Naive thymus-derived CD8-positive, alpha-beta T cell (primary cell): ENCODE measurements at places on chromosomes 3 and 15.
A peak's percentile ranks its signal among the peaks of the same experiment; 100 is the strongest.

DNA sequence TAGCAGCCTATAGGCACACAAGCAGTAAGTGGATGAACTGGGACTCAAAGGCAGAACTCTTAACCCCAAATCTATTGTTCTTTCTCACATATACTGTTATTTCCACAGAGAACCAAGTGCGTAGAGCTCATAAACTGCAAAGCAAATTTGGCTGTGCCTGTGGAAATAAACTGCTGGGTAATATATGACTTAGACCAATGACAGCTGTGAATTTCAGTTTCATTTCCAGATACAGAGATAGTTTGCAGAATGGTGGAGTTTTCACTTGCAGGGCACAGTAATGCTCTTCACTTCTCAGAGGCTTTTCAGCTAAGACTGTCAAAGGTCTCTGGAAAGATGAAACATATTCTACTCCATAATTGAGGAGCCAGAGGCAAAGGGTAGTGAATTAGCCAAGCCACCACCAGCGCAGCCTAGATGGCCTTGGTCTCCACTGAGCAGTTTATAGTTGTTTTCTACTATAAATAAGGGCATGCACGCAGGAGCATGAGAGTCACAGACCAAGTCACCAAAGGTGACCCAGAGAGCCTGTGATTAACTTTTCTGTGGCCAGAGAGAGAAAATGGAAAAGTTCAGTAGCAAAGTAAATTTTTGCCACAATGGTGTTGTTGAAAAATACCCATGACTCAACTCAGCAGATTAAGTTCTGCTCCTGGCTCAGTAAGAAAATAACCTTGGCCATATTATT lies 180.7 kb upstream of the GRM7 start:
- no peak for DNase-seq

- peak; percentile 23 for DNase-seq
Observed at GRCh38 chr15:75921732-75922703, 18.3 kb downstream of the FBXO22 start.

DNA sequence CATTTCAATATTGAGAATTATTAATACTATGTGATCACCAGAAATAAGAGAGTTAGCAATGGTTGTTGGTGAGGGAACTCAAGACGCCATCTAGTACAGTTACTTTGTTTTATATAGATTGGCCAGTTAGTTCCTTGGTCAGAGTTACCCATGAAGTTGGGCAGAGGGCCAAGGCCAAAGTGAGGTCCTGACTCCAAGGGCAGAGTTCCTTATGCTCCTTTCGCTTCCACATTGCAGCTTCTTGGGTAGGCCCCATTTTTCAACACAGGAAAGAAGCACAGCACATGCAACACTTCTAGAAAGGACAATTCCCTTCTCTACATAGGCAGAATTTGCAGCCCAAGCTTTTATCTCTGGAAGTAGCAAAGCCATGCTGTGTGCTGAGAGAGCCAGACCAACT lies 178.6 kb downstream of the KCNAB1 start:
- no peak for DNase-seq

DNA sequence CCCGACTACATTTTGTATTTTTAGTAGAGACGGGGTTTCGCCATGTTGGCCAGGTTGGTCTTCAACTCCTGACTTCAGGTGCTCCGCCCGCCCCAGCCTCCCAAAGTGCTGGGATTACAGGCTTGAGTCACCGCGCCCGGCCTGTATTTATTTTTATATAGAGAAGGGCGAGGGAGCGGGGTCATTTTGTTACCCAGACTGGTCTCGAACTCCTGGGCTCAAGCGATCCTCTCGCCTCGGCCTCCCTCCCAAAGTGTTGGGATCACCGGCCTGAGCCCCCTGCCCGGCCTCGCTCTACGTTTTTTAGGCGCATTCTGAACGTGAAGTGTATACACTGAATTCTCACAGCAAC lies 514 bp upstream of the PPP4R2 start:
- DNase-seq, result peak; percentile 18

DNA sequence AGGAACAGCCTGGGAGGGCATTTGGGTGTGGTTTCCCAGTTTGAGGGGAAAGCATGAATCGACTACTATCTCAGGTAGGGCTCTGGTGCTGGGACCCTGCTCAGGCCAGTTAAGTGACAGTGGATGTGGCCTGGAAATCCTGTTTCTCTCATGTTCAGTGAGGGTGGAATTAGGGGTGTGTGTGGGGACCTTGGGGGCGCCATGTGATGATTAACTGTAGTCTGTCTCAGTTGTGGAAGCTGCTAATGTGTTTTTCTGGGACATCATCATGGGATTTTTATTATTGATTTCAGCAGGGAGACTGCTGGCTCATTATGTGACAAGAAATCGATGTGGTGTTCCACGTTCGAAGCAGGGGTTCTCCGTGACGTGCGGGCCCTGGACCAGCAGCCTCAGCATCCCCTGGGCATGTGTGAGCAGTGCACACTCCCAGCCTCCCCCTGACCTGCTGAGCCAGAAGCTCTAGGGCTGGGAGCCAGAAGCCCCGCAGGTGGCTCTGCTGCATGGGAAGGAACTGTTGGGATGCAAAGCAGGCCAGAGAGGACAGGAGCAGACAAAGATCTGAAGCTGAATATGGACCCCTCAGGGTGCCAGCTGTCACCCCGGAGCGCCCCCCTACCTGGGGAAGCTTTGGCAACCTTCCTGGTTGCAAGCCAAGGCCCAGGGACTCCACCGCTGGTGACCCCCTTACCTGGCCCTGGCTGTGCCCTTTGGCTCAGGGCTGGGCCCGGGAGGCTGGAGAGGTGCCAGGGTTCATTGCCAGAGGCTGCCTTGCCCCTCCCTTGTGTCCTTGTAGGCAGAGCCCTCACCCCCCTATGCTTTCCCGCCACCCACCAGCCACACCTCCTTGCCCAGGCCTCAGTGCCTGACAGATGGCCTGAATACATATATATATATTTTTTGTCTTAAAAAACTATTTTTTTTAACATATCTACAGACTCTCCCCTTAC lies 149.8 kb downstream of the APBA2 start:
- no peak for DNase-seq

DNA sequence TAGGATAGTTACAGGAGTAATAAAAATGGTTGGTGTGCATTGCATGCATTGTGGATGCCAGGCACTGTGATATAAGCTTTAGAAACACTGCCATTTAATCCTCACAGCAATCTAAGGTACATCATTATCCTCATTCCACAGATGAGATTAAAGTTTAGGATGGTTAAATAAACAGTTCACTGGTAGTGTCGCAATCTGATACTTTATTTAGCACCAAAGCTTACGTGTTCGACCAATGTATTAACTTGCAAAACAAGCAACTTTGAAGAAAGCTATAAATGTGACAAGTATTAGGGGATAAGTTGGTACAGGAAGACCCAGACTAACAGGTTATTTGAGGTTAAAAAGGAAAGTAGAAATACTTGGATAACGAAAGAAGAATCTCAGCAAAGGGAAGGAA lies 150.5 kb upstream of the ZNF385D start:
- no peak for DNase-seq

- DNase-seq, result no peak
Observed at GRCh38 chr3:97138914-97139541, 324.6 kb downstream of the EPHA6 start.

GRCh38 chr3:108051005-108051404 lies 39.8 kb downstream of the CD47 start:
- no peak for DNase-seq

DNA sequence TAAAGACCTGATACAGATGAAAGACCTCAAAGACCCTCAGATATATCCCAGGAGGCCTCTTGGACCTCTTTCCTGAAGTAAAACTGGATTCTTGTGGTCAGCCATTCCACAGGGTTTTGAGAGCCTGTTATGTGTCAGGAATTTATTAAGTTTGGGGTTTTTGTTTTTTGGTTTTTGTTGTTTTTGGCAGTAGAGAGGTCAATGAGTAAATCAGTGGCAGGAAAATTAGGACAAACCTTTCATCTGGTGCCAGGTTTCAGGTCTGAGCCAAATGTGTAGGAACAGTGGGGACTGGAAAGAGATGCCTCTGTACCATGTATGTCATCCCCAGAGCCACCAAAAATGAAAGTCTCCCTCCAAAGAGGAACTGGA lies 520.4 kb upstream of the MDFIC2 start:
- no peak for DNase-seq

DNA sequence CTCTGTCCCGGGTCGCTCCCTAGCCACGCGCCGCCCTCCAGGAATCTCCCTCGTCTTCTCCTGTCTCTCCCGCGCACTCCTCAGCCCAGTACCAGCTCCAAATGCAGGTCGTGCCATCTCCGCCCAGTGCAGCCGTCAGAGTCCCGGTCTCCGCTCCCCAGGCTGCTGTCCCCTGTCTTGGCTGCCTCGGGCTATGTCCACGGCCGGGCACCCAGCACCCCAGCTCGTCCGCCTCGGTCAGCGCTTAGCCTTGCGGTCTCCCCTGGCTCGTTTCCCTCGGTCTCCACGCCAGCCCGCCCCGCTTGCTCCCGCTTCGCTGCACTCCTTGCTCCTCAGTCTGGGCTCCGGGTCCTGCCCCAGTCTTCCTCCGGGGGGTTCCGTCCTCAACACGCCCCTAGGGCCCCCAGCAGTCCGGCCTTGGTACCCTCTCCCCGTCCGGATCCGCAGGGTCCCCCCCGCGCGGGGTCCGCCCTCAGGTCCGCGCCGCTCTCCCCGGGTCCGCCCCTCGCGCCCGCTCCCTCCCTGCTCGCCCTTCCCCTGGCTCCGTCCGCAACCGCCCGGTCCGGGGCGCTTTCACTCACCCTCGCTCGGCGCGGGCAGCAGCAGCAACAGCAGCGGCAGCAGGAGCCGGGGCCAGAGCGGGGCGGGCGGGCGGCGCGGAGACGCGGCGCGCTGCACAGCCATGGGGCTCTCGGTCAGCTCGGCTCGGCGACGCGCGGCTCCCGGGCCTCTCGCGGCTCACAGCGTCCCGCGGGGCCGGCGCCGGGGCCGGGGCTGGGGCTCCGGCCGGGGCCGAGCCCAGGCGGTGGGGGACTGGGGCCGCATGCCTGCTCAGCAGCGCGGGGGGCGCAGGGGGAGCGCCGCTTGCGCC lies 462 bp downstream of the IGDCC3 start:
- no peak for DNase-seq

DNA sequence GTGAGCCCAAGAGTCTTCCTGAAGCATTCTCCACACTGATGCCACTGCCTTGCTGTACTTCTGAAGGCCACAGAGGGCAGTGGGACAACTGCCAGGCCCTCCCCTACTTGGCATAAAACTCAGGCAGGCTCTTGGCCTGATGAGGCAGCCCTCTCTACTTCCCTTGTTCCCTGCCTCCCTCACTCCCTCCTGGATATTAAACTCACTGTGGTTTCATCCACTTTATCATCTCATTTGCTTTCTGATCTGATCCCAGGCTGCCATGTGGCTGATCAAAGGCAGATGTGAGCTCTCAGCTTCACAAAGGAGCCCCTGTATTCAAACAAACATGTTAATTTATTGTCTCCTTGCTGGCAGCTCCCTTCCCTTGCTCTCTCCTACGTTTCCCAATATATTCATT lies 533.5 kb downstream of the IGSF11 start:
- no peak for DNase-seq

DNA sequence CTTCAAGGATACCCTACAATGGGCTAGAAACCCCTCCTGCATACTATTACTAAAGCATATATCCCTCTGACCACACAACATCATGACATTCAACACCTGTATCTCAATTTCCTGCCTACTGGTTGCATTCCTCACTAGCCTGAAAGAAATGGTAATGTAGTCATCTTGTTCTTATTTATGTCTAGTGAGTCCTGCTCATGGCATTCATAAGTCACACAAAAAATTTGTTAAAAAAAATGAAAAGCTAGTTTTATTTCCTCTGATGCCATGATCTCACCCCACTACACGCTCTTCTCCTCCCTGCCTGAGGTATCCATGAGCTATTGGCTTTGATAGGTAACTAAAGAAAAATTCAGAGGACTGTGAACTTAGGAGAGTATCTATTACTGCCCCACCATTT lies 284.5 kb downstream of the ZNF385D start:
- DNase-seq, result no peak

GRCh38 chr15:85760531-85761371 lies 34.0 kb downstream of the KLHL25 start:
- DNase-seq, result no peak

DNA sequence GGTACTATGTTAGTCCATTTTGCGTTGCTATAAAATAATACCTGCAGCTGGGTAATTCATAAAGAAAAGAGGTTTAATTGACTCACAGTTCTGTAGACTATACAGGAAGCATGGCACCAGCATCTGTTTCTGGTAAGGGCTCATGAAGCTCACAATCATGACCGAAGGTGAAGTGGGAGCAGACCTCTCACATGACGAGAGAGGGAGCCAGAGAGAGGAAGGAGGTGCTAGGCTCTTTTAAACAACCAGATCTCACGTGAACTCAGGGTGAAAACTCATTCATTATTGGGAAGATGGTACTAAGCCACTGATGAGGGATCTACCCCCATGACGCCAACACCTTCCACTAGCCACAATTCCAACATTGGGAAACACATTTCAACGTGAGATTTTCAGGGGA lies 301.7 kb upstream of the MDFIC2 start:
- DNase-seq, result no peak

DNA sequence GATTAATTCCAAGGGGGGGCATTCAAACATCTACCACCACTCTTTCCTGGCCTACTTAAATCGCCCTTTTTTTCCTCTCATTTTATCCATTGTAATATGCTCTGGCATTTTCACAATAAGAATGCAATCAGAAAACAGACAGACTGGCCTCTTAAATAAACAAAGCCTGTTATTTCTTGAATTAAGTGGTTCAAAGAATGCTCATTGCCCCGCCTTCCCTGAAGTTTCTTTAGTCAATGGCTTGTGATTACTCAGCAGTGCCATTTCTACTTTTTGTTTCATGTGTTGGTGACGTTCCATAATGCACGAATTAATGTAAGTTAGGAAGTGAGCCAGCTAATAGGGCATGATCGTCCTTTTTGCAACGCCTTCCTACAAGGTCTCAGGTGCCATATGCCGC lies 68.0 kb downstream of the FBN1 start:
- DNase-seq, result no peak

DNA sequence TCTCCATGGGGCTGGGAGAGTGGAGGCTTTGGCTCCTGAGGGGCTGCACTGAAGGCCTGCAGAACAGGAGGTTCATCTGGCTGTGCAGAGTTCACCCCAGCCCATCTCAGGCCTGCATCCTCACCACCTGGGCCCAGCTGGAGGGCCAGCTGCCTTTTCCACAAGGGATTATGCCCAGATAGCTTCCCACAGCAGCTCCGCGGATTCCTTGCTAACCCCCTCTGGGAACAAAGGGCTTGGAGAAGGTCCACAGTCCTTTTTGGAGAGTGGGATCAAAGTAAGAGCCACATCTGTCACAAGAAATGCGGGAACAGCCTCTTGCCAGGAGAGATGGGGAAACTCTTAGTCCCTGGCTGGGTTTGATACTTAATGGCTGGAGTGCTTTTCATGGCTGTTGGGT lies 164.7 kb upstream of the RGMA start:
- DNase-seq, result no peak

GRCh38 chr15:89067751-89068150 lies 20.5 kb upstream of the ABHD2 start:
- DNase-seq, result no peak

- no peak for DNase-seq
Observed at GRCh38 chr15:48833526-48834239, 22.8 kb upstream of the CEP152 start.

- peak; percentile 80 for DNase-seq
Observed at GRCh38 chr3:52444860-52445793, at the start of gene SEMA3G. Gene SEMA3G, minus strand, starts transcription at chr3:52445103. Its CDS starts 76 bp downstream, at chr3:52445027.
